ENCODE measurements at places on chromosomes 3 and 15. TPM values are rescaled to one million over a fixed set of nuclear protein-coding genes. Genes with fewer than 3 reads are reported as not detected.

DNA sequence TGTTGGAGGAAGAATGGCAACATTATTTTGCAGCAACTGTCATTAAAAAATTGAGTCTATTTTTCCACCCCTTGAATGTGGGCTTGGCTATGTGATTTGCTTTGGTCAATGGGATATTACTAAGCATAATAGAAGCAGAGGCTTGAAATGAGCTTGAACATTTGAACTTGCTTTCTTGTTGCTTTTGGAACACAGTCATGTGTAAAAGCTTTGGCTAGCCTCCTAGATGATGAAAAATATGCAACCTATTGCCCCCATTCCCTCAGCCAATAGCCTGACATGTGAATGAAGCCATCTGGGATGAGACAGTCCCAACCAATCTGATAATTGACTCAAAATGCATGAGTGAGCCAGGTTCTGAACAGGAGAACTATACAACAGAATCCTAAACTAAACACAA is 78.4 kb downstream of the PLSCR2 start:
- no peak for DNase-seq

DNA sequence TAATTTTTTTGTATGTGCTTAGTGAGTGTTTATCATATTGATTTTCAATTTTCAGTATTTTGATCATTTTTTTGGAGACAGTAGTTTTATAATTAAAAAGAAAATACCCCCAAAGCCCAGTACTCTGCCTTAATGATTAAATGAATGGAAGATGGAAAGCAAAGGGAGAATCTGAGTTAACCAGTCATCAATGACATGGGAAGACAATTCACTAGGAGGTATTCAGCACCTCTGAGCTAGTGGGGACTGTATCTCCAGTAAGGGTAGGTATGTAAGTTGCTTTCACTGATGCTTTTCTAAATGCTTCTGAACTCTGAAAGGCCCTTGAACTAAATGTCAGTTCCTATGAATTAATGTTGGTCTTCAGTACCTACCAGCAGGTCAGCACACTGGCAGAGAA is 590.4 kb upstream of the DPPA4 start:
- no peak for DNase-seq

GRCh38 chr3:153246331-153246730 is 84.3 kb downstream of the RAP2B start:
- no peak for DNase-seq

GRCh38 chr3:75396316-75396802 is 267.8 kb upstream of the FRG2C start:
- DNase-seq, result no peak

- DNase-seq, result no peak
Measured at GRCh38 chr3:46089237-46090011, 62.1 kb upstream of the XCR1 start.

GRCh38 chr15:77027111-77027696 is 32.3 kb downstream of the PSTPIP1 start:
- peak; percentile 44 for DNase-seq

- no peak for DNase-seq
Measured at GRCh38 chr15:48890375-48890972, 12.5 kb downstream of the EID1 start.

DNA sequence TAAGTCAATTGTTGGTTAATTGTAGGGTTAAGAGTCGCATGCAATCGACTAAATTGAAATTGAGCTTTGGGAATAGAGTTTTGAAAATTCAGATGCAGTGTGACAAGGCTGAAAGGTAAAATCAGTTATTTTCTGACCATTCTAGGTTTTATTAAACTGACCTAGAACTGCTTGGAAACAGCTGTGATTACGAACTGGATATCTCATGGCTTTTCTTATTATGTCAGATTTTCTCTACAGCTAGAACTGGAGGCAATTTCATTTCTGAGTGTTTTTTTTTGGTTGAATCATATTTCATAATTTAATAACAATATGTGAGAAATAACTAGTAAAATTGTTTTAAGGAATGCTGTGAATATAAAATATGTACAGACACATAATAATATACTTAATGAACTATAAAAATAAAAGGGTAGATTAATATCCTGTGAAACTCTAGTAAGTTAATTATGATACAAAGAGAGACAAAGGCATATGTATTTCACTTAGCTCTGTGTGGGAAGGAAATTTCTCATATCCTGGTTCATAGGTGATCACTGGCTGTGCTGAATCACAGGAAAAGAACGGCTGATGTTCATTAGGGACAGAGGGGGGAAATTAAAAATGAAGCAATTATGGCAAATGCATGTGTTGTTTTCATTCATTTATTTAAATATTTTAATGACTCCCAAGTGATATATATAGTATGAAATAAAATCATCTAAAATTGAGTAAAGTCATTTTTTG is 403.2 kb downstream of the ZIC1 start:
- no peak for DNase-seq

DNA sequence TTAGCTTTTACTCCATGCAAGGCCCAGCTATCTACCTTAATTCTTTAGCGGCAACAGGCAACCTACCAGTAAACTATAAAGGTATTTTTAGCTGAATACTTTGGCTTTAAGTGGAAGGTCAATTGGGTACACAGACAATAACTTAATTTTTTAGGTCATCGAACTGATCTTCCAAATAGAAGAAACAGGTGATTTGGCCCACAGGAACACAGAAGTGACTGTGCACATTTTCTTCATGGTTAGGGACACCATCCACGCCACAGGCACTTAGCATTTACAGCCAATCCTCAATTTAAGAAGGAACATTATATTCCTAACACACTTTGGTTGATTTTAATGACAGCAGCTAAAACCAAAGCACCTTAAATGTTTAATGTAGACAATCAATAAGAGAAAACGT is 1.9 kb downstream of the ARPP19 start:
- DNase-seq, result no peak

DNA sequence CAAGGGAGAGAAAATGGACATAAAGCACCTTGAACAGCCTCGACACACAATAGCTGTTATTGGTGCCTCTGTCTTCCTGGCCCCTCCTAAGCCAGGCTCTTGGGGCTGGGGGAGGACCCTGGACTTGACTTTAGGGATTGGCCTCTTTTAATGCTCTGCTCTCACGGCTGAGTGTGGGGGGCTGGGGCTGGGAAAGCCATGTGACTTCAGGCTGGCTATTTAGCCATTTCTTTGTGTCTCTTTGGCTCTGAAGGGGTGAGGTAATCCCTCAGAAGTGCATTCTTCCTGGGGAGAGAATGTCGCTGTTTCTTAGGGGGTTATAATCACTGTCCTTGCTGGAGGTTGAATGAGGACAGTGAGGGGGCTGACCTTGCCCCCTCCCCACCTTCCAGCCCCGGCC is 26.2 kb downstream of the MAGEF1 start:
- peak; percentile 82 for DNase-seq

DNA sequence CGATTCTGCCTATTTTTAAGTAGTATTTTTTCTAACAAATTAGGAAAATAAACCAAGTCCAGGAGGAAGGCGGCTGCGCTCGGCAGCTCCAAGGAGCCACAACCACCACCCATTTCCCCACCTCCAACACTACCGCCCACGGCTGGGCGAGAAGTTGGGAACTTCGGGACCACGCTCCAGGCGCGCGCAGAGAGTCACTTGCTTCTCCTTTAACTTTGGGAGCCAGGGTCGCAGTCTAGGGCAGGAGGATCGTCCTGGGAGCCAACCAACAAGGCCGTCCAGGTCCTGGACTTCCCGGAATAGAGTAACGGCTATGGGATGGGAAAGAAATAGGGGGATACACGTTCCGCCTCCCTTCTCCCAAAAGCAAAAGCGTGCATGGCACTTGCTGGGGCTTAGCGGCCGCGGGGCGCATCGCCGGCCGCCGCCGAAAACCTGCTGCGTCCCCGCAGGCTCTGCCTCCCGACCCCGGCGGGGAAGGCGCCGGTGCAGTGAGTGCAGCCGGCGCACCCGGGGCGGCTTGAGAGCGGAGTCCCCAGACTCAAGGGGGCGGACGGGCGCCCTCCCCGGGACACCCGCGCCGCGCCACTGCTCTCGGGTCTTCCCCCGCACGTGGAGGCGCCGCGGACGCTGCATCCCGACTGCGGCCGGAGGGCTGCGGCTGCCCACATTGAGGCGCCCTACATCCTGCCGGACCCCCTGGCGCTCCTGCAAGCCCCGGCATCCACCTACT is 699 bp downstream of the MEGF11 start:
- DNase-seq, result peak; percentile 81

DNA sequence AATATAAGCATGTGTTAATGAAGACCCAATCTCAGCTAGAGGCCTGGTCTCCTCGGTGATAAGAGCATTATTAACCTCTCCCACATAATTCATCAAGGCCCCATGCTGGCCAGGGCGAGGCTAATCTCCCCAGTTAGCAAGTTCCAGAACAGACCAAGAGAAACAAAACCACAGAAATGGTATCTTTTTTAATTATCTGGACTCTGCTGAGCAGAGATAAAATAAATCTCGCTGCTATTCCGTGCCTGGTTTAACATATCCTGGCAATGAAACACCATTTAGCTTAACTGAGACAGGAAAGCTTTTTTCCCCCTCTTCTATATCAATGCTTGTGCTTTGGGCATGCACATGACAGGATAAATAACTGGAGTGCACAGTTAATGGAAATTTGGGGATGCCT is 72.5 kb upstream of the ARHGEF3 start:
- peak; percentile 66 for DNase-seq

DNA sequence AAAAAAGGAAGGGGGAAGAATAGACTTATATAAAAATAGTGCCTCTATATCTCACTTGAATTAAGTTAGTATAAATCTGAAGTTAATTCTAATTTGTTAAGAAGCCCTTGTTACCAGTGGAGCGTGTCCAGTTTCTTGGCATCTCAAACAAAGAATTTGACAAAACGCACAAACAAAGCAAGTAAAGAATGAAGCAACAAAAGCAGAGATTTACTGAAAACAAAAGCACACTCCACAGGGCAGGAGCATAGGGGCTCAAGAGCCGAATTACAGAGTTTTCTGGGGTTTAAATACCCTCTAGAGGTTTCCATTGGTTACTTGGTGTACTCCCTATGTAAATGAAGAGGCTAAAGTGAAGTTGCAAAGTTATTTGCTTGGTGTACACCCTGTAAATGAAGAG is 34.0 kb upstream of the GK5 start:
- DNase-seq, result no peak

DNA sequence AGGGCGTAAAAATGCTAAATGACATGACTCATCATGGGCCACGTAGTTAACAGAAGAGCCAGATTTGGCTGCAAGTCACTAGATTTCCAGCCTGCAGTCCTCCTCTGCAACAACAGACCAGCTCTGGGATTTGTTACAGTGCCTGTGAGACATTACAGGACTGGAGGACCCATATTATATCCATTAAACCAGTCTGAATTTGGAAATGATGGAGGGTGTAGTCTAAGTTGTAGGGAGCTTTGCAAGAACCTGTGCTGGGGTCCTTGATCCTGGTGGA is 10.8 kb downstream of the ZNF774 start:
- peak; percentile 49 for DNase-seq

GRCh38 chr3:117045143-117045542 is 335.6 kb downstream of the TUSC7 start:
- DNase-seq, result peak; percentile 85

DNA sequence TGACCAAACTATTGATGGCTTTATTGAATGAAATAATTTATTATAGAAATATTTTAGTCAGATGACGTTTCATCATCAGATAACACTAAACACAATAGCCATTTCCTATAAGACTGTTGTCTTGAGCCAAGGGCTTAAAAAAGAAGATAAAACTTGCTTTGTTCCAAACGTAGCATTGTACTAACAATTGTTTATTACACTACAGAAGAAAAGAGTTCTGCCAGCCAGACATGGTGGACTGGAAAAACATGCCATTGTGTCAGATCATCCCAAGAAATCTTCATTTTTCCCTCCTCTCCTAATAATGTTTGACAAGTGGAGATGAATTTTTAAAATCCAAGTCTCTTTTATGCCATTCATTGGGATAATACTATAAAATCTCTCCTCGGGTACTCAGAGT is 203.3 kb downstream of the CDIN1 start:
- DNase-seq, result no peak

GRCh38 chr15:90001683-90002427 is 731 bp downstream of the ZNF710 start:
- DNase-seq, result peak; percentile 86

GRCh38 chr15:39770748-39771689 is 11.6 kb downstream of the FSIP1 start:
- no peak for DNase-seq

DNA sequence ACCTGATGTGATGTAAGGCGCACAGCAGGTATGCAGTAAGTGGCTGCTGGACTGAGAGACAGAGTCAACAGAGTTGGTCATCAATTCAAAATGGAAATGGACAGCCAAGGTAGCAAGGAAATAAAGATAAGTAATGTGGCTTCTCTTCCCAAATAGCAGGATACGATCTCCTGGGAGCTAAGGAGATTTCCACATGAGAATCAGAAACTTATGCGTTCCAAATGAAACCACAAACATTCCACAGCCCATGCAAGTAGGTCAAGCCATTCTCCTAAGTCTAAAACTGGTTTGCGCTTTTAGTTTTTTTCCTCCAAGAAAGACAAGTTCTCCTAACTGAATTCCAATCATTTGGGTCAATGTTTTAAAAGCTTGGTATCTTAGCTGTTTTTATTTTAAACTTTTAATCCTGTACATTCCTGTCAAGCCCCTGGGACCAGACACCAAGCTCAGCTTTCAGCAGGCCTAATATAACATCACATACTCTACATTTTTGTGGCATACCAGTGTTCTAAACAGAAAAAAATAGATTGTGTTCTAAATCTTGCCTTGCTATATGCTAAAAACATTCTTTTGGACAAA is 73.7 kb upstream of the TSPAN3 start:
- no peak for DNase-seq

DNA sequence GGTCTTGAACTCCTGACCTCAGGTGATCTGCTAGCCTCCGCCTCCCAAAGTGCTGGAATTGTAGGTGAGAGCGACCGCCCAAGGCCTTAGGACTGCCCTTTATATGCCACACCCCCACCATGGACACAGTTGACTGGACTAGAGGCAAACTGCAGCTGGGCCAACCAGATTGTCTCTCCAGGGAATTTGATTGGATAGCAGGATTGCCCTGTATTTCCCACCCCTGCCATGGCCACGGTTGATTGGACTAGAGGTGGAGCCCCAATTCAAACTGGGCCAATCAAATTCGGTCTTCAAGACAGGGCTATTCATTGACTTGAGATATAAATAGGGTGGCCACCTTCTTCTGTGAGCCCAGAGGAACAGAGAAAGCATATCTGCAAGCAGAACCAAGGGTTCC is 6.9 kb upstream of the CLPX start:
- DNase-seq, result no peak

GRCh38 chr3:188197388-188197847 is 43.5 kb downstream of the LPP start:
- DNase-seq, result peak; percentile 49

GRCh38 chr3:149630806-149631205 is 27.0 kb downstream of the WWTR1 start:
- DNase-seq, result no peak

GRCh38 chr3:56491566-56491965 is 23.3 kb upstream of the ERC2 start:
- DNase-seq, result no peak

LSMEM2 gene
- not detected for total RNA-seq

SSUH2 gene
- 5.3 TPM for total RNA-seq

IGSF11 gene
- 4.3 TPM for total RNA-seq

TERC gene
- 10.0 TPM for total RNA-seq

FANCD2 gene
- 79.9 TPM for total RNA-seq

PPM1L gene
- total RNA-seq, result 3.3 TPM

PODXL2 gene
- 16.5 TPM for total RNA-seq

Data from endodermal cell (in vitro differentiated cells).